ENCODE measurements at places on chromosomes 3 and 15.

- no peak for DNase-seq
These were observed 23.1 kb downstream of the PLA2G4F start for GRCh38 chr15:42133356-42133755.

DNA sequence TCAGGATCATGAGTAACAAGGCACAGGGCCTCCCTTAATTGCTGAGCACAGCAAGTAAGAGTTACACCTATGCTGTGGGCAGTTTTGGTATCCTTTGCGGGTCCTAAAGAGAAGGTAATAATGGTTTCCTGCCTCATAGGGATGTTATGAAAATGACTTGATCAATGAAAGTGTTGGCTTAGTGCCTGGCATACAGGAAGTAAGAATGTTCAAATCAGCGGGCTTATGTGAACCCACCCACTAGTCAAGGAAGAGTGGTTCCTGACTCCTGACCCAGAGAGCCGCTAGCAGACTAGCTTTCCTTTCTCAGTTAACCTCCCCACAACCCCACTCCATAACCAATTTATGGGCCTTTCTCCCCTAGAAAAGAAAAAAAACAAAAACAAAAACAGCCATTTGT, 5.2 kb upstream of the ADAMTS9 start:
- DNase-seq, result no peak

DNA sequence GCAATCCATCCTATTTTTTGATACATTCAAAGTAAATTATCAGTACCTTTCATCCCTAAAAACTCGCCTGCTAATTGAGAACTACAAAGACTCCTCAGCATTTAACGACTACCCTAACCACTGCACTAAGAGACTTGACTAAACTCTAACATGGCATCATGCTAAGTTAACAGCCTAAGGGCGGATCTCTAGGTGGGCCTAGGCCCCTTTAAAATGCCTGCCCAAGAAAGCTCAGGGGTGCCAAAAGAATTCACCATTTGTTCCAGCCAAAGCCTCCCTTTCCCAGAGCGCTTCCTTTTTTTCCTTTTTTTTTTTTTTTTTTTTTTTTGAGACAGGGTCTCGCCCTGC, 568 bp upstream of the NEK4 start:
- DNase-seq, result no peak

GRCh38 chr15:69035205-69035917, 20.9 kb downstream of the NOX5 start:
- no peak for DNase-seq

- DNase-seq, result no peak
These were observed 2.5 kb downstream of the COL7A1 start for GRCh38 chr3:48592519-48593087.

- DNase-seq, result no peak
These were observed 4.5 kb upstream of the WWTR1 start for GRCh38 chr3:149662240-149662887.

DNA sequence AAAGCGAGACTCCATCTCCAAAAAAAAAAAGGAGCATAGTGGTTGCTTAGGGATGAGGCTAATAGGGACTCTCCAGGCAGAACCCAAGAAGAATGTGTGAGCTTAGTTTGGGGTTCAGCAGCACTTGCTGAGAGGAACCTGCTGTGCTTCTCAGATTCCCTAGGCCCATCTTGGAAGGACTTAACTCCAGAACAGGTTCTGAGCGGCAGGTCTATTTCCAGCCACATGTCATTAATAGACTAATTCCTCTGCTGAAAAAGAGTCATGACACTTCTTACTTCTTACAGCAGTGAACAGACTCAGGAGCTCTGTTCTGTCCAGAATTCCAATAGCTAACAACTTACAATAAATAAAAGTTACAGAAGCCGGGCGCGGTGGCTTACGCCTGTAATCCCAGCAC, 22.5 kb downstream of the RHOA start:
- DNase-seq, result no peak

DNA sequence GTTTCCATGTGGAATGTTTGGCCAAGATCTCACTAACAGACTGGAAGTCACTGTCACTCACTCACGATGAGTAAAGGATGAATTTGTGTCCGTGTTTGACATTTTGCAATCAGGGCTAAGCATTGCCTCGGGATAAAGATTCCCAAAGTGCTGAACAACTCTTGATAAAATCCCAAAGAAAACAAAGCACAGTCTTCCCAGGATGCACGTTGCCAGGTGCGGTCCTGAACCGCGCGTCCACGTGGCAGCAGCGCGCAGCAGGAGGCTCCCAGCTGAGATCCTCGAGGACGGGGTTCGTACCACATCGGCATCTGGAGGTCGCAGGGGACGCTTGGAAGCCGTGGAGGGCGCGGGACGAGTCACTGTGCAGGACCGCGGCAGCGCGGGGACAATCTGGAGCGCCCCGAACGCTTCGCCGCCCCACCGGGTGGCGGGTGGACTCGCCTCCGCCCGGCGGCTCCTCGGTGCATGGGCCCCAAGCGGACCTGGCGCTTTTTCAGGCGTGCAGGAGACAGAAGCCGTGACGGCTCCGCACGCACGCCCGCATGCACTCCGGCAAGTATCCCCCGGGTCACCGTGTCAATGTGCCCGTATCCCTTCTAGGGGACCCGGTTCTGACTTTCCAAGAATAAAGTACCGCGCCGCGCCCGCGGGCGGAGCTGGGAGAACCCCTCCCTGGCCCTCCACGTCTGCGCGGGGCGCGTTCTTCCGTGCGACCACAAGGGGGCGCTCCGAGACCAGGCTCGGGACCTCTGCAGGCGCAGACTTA, 17.7 kb downstream of the CPN2 start:
- peak; percentile 70 for DNase-seq

GRCh38 chr15:46231786-46232185, 597.0 kb downstream of the SQOR start:
- no peak for DNase-seq

GRCh38 chr15:50911621-50912020, 3.1 kb downstream of the AP4E1 start:
- DNase-seq, result no peak

- DNase-seq, result no peak
These were observed 41.3 kb downstream of the ANKRD28 start for GRCh38 chr3:15756505-15756904.

GRCh38 chr3:134535186-134535970, 49.5 kb downstream of the CEP63 start:
- DNase-seq, result no peak

DNA sequence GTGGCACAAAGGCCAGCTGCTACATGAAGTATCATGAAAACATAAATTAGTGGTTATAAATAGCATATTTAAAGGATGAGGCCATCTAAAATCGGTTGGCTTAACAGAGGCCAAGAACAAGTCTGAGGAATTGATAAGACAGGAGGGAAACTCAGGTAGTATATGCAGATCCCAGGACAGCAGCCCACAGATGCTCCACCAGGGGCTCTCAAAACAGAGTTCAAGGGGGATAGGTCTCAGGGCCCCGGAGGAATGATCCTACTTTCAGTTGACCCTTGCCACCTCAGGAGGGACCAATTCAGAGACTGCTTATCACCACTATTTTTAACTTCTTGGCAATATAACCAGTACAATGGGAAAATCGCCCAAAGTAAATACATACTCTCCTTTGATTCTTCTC, 56.8 kb downstream of the RORA start:
- DNase-seq, result no peak

GRCh38 chr3:138560501-138560900, 33.6 kb downstream of the CEP70 start:
- no peak for DNase-seq

DNA sequence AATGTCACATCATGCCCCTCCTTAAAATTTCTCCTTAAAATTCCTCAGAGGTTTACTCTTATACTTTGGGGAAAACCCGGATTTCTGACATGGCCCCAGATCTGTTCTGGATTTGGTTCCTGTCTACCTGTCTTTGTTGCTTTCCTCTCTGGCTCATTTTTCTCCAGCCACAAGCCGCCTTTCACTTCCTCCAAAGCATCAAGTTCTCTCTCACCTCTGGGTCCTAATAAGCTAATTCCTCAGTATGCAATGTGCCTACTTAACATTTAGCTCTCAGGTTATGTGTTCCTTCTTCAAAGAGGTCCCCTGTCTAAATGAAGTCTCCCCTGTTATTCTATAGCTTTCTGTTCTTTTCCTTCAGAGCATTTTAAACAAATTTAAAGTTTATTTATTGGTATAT, 16.1 kb downstream of the HMG20A start:
- no peak for DNase-seq

- no peak for DNase-seq
These were observed 385.6 kb downstream of the SHQ1 start for GRCh38 chr3:72462595-72463011.

DNA sequence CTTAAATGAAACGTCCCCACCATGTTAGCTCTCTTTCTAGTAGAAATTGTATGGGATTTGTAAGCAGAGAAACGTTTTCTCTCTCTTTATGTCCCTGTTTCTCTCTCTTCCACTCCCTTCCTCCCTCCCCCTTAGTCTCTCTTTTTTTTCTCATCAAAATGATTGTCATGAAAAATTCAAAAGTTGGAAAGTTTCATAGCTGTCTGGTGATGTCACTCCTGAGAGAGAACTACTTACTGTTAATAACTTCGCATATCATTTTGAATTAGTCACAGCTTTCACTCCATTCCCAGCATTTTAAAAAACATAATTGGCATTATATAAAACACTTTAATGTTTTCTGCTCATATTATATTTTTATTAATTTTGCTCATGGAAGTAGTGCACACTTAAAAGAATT, 331.1 kb downstream of the C3orf38 start:
- DNase-seq, result no peak

DNA sequence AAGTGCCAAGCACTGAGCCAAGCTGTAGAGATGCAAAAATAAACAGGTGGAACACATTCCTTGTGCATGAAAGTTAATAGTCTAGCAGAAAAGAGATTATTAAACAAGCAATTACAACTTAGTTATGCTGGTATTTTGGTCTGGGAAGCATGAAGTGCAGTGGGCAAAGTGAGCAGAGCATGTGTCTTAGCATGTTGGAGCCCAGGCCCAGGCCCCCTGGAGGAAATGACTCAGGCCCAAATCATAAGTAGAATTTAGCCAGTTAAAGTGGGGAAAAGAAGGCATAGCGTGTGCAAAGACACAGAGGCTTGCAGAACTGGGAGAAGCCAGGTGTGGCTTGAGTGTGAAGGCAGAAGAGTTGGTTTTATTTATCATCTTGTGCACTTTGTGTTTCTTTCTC, 163.8 kb upstream of the ATP11B start:
- no peak for DNase-seq

DNA sequence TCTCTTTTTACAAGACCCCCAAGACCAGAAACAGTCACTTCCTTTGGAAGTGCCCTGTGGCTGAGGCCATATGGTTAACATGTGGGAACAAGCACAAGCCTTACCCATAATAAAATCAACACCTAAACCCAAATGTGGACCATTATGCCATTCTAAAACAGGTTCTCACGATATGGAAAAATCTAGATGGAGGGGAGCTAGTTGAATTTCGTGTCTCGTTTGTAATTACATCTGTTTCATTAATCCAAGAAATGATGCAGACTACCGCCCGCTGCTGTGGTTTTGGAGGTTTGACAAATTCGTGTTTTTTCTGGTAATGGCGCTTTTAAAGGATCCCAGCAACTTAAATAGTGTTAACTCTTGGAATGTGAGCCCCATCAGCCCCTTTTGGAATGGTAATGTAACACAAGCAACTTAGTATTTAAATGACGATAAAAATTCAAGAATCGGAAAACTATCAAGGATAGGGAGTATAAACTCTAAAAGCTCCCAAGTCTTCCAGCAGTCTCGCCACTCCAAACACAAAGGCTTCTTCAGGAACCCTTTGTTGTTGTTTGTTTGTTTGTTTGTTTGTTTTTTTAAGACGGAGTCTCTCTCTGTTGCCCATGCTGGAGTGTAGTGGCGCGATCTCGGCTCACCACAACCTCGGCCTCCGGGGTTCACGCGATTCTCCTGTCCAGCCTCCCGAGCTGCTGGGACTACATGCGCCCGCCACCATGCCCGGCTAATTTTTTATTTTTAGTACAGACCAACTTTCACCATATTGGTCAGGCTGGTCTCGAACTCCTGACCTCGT, 1.1 kb downstream of the CNBP start:
- no peak for DNase-seq

- no peak for DNase-seq
These were observed 13.7 kb upstream of the SEMA3B start for GRCh38 chr3:50255251-50255615.

DNA sequence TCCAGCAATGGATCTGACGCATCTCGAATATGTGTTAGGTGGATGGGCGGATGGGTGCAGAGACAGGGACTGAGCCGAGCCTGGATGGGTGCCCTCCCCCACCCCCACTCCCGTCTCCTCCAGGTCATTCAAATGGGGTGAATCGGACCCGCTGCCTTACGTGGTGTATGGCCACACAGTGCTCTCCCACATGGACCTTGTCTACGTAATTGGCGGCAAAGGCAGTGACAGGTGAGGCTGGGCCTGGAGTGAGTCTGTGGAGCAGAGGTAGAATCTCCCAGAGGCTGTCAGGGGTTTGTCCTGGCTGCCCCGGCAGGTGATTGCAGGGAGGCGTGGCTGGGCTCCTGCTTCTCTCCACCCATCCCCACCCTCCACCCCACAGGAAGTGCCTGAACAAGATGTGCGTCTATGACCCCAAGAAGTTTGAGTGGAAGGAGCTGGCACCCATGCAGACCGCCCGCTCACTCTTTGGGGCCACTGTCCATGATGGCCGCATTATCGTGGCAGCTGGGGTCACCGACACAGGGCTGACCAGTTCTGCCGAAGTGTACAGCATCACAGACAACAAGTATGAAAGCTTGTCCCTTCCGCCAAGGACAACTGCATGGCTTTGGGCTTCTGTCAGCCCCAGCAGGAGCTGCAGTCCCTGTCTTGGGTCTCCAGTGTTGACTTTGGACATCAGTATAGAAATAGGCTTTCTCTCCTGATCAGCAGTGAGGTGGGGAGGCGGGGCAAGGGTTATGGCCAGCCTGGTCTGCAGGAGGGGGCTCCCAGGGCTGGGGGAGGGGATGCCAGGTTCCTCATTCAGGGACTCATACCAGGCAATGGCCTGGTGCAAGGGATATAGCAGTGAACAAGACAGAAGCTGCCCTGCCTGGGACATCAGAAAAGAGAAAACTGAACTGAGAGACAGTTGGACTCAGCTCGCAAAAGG, 3.4 kb downstream of the KLHL40 start:
- no peak for DNase-seq
